ENCODE measurements at places on chromosomes 16 and 17.

- DNase-seq, result no peak
Observed at GRCh38 chr16:50153596-50154419, 702 bp downstream of the TENT4B start.

DNA sequence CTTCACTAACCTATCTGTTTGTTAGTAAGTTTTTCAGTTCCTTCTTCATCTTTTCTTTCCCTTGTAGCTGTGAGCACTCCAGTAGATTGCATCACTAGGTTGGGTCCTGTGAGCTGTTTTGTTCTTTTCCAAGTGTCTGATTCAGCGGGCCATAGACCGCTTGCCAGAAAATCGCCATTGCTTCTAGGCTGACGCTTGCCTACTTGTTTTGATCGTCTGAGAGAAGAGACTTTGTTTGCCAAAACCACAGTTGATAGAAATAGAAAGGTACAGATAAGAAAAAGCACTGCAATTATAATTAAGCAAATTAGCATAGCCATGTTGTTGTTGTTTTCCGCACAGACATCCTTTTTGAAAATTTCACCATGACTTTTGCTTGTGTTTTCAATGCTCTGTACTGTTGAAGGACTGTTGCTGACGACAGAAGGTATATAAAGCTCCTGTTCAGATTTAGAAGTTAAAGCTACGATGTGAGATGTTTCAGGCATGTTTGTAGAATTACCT, 3.1 kb downstream of the EVI2A start:
- DNase-seq, result peak; percentile 63

DNA sequence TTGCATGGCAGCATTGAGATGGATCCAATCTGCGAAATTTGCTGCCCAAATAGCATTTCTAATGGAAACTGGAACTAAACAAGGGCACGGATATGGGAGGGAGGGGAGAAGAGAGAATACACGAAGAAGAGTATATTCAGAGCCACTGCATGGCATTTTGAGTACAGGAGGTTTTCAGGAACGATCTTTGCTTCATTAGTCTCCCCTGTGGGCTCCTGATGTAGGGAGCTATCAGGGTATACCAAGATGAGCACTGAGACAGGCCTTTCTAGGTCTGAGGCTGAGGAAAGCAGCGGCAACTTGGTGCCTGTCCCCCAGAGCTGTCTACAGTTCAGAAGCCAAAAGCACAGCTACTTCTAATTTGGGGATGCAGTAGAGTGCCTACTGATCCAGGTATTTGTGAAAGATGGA, 257.7 kb upstream of the PMFBP1 start:
- no peak for DNase-seq

GRCh38 chr17:9158544-9159452, 137.5 kb downstream of the NTN1 start:
- DNase-seq, result no peak

DNA sequence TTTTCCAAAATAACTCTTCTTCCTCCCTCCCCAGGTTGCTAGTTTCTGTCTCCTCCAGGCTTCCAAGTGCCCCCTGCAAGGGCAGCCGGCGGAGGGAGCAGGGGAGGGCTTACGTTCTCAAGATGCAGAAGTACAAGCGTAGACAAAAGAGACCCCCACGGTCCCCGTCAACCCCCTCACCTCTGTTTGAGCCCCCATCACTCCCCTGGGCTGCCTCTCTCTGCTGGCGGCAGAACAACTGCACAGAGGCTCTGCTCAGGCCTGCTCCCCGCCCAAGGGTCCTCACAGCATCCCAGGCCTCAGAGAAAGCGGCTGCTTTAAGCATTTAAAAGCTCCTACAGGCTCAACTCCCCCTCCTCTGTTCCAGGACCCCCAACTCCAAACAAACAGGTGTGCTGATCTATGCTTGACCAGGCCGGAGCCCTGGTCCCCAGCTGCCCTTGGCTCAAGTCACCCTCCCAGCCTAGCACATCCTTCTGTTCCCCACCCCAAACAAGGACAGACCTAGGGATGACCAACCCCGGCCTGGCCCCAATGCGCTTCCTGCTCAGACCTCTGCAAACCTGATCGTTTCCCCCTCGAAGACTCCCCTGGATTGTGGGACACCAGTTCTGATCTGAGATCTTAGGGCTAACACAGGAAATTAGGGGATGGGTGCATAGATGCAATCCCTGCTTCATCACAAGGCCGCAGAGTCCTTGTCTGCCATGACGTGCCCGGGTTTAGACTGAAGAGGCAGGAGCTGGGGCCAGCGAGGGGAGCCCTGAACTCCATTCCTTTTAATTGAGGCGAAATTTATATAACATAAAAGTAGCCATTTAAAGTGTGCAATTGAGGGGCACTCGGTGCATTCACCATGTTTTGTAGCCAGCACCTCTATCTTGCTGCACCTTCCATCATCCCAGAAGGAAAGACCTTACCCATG, 17.2 kb upstream of the RBFOX3 start:
- DNase-seq, result no peak

DNA sequence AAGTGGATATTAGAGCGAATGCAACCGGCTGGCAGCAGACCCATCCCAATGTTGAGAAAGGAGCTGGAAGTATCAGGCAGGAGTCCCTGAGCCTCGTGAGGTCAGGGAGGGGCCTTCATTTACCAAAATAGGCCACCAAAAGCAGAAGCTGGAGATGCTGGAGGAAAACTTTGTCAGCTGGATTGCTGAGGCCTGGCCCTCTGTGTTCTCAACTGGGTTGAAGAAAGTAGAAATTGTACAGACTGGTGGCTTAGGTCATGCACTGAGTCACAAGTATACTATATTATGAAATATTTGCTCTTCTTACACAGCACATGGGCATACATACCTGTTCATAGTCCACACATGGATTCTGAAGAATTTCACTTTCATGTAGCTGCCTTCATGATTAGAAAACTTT, 23.2 kb upstream of the TEKT3 start:
- no peak for DNase-seq

GRCh38 chr16:13322336-13322735, 420.9 kb downstream of the SHISA9 start:
- no peak for DNase-seq

- peak; percentile 99 for DNase-seq
Observed at GRCh38 chr17:42428141-42428944, 5.3 kb upstream of the CAVIN1 start.

DNA sequence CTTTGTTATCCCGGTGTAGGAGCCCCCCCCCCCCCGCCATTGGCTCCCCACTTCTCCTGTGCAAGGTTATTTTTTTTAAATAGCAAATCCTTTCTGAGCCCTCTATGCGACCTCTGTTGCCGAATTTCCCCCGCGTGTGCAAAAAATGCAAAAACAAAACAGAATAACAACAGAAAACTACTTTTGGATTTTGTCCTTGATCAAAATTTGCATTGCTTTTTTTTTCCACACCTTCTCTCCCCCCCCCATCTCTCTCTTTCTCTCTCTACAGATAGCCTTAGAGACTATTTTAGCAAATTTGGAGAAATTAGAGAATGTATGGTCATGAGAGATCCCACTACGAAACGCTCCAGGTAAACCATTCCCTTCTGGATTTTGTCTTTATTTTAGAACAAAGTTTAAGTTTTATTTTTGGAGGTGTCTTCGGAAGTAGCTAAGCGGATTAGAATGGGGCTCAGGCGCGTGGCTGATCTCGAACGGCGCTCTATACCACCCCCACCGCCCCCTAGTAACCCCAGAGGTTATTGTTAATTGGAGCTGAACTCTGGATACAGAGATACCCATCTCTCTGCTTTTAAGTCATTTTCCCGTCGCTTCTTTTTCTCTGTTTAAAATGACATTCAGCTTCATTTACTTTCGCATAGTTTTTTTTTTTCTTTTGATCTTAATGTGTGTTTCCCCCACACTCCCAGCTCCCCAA, 1.0 kb downstream of the MSI2 start:
- no peak for DNase-seq

- DNase-seq, result no peak
Observed at GRCh38 chr16:58235663-58236062, 37.8 kb upstream of the CSNK2A2 start.

DNA sequence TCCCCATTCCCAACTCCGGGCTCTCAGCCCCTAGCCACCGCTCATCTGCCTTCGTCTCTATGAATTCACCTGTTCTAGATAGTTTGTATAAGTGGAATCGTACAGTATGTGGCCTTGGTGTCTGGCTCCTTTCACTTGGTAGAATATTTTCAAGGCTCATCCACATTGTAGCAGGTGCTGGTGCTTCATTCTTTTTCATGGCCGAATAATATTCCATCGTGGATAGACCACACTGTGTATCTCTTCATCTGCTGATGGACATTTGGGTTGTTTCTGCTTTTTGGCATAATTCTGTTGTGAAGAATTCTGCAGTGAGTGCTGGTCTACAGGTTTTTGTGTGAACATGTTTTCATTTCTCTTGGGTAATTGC, 324.2 kb downstream of the SEC14L1 start:
- DNase-seq, result no peak

GRCh38 chr17:56121191-56122051, 31.9 kb upstream of the ANKFN1 start:
- DNase-seq, result no peak

GRCh38 chr16:1770328-1771187, 785 bp downstream of the NME3 start:
- DNase-seq, result peak; percentile 35

GRCh38 chr17:59400858-59401257, 69.4 kb downstream of the YPEL2 start:
- no peak for DNase-seq

DNA sequence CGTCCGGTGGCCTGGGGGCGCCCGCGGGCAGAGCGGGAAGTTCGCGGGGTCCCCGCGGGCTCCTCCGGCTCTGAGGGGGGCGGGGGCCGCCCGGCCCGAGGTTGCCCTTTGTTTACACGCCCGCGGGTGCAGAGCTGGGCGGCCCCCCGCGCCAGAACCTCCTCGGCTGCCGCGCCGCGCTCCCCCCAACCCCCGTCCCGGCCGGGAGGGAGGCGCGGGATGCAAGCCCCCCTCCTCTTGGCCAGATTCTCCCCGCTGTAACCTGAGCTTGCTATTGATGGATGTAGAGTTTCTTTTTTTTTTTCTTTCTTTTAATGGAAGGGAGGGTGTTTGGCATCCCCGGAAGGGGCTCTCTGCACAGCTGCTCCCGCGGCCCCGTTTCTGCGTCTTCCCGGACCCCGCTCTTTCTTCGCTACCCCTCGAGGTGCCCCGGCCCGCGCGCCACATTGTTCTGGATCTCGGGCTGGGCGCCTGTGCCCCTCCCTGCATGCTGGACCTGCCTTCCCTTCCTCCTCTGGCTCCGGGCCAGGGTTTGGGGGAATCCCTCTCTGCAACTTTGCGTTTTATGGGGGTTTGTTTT, 646 bp downstream of the CBX2 start:
- DNase-seq, result peak; percentile 18

DNA sequence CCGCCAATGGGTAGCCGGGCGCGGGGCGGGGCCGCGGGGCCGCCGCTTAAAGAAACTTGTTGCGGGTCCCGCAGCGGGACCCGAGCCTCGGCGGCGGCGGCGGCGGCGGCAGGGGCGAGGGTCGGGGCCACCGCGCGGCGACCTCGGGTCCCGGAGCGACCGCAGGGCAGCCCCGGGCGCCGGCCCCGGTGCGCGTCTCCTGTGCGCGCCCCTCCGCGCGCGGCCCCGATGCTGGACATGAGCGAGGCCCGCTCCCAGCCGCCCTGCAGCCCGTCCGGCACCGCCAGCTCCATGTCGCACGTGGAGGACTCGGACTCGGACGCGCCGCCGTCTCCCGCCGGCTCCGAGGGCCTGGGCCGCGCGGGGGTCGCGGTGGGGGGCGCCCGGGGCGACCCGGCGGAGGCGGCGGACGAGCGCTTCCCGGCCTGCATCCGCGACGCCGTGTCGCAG, at the start of gene SOX8:
TSS of gene SOX8 (plus strand) at position 76 of the 450 bp plus-strand sequence. CDS start at position 229, 153 bp downstream.
- DNase-seq, result no peak

DNA sequence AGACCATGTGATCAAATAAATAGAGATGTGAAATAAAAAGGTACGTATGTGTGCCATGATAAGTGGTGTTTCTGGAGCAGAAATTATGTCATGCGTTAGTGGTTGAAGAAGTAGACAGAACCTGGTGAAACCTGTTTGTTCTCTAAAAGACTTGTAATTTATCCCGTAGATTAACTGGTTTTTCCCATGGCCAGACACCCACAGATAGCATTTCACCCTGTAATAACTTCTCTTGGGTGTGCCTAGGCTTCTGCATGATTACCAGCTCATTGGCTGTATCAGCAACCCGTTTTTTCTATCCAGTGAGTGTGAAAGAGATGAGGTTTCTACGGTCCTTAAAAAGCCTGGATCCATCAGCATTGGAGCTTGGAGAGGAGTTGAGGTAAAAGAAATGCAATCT, 471.3 kb downstream of the NPIPA7 start:
- DNase-seq, result no peak

- DNase-seq, result peak; percentile 68
Observed at GRCh38 chr17:75979705-75980187, 706 bp downstream of the TEN1 start.

GRCh38 chr17:13076905-13077304, 59.1 kb upstream of the ELAC2 start:
- peak; percentile 70 for DNase-seq

DNA sequence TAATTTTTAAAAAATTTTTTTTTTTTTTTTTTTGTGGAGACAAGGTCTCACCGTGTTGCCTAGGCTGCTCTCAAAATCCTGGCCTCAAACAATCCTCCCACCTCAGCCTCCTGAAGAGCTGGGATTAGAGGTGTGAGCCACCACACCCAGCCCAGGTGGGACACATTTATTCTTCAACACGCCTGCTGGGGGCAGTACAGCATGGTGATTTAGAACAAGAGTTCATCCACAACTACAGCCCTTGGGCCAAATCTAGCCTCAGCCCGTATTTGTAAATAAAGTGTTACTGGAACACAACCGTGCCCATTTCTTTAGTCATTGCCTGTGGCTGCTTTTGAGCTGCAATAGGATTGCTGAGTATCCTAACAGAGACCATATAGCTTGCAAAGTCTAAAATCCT, 92.8 kb downstream of the KATNIP start:
- DNase-seq, result peak; percentile 10

- DNase-seq, result no peak
Observed at GRCh38 chr16:89653656-89654295, 3.7 kb downstream of the CHMP1A start.

GRCh38 chr17:80774643-80775281, 216.9 kb upstream of the CHMP6 start:
- no peak for DNase-seq

- no peak for DNase-seq
Observed at GRCh38 chr16:69909760-69910159, 41.4 kb upstream of the CLEC18A start.

- DNase-seq, result no peak
Observed at GRCh38 chr17:61806081-61806828, 57.1 kb downstream of the BRIP1 start.

GRCh38 chr17:12388226-12388625, 277.5 kb upstream of the MYOCD start:
- DNase-seq, result peak; percentile 79

GRCh38 chr16:84879569-84880487, 60.0 kb downstream of the CRISPLD2 start:
- no peak for DNase-seq

Measured in fibroblast of upper back skin (primary cell).